ENCODE measurements at places on chromosomes 13 and 19.
A peak's percentile ranks its signal among the peaks of the same experiment; 100 is the strongest.

- DNase-seq = no peak
These were observed 3.5 kb downstream of the OLFM2 start for GRCh38 chr19:9932835-9933234.

DNA sequence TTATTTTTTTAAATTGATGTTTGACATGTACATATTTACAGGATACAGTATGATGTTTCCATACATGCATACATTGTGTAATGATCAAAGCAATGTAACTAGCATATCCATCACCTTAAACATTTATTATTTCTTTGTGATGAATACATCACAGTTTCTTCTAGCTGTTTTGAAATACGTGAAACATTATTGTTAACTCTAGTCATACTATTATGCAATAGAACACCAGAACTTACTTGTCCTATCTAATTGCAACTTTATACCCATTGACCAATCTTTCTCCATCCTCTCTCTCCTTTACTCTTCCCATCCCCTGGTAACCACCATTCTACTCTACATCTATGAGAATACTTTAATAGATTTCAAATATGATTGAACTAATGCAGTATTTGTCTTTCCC is 1942.7 kb downstream of the PCDH9 start:
- DNase-seq = no peak

DNA sequence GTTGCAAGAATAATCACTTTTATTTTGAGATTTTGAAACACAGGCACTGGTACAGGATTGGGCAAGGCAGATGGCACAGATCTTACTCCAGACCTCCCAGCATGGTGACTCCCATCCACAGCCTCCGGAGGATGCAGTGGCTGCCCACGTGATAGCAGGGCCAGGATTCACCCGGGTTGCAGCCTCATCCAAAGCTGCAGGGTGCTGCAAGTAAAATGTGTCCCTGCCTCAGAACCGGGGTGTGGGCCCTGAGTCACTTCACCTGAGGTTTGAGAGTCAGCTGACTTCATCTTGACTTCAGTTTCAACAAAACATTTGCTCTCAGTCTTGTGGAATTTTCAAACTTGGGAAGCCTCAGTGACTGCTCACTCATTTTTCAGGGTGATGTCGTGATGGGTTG is 201.9 kb downstream of the FGF9 start:
- no peak for DNase-seq

DNA sequence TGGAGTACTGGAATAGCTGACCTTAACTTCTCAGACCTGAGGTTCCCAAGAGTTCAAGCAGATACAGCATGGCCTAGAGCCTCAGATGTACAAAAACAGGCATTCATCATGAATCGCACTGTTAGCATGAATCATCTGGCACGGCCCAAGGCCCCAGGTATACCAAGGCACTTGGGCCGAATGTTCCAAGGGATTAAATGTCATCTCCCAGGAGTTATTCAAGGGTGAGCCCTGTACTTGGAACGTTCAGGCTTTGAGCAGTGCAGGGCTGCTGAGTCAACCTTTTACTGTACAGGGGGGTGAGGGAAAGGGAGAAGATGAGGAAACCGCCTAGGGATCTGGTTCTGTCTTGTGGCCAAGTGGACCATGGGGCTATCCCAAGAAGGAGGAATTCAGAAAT is 6.3 kb downstream of the KLK3 start:
- no peak for DNase-seq

DNA sequence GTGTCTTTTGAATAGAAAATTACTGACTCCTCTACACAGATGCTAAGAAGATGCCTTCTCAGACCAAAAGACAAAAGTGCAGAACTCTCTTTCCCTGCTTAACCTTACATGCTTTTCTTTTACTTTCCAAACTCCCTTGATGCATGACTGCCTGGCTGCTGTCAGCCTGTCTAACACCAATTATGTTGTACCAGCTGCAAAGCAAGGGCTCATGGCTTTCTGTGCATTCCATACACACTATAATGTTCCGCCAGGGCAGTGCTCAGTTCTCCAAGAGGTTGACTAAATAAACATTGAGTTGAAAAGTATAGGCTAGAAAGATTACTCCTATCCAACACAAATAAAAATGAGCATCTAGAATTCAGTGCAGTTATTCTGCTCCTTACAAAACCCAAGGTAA is 330.4 kb upstream of the NBEA start:
- no peak for DNase-seq

DNA sequence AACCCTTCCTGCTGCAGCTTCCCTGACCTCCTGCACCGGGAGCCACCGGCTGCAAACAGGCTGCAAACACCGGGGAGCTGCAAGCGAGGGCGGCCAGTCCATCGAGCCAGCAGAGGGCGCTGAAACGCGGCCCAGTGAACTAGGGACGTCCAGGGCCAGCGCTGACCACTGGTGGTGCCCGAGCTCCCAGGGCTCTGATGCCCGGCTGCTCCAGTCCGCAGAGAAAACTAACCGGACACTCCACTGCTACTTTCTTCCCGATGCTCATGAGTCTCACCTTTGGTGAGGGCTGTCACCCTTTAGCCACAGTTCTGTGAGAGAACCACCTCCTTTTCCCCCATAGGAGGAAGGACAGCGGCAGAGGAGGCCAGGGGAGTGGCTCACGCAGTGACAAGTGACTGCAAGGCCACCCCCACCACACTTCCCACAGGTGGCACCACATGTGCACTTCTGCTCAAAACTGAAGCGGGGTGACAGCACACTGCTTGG is 82.8 kb upstream of the MTIF3 start:
- peak; percentile 81 for DNase-seq

DNA sequence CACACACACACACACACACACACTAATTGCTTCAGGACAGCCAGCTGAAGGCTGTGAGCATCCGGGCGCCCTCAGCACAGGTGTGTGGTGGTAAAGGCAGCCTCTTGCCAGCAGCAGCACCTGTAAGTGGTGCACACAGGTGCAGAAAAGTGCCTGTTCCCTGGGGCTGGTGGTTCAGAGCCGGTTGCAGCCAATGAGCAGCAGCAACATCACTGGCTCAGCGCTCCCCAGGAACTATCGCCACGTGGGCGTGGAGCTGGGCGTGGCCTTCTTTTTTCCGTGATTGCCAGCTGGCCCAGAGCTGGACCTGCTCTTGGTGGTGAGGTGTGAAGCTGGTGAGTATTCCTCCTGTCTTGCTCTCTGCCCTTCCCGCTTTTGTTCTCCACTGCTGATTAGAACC is at the start of gene NLRP5:
TSS of gene NLRP5 (plus strand) at position 289 of the 400 bp plus-strand sequence.
- no peak for DNase-seq

DNA sequence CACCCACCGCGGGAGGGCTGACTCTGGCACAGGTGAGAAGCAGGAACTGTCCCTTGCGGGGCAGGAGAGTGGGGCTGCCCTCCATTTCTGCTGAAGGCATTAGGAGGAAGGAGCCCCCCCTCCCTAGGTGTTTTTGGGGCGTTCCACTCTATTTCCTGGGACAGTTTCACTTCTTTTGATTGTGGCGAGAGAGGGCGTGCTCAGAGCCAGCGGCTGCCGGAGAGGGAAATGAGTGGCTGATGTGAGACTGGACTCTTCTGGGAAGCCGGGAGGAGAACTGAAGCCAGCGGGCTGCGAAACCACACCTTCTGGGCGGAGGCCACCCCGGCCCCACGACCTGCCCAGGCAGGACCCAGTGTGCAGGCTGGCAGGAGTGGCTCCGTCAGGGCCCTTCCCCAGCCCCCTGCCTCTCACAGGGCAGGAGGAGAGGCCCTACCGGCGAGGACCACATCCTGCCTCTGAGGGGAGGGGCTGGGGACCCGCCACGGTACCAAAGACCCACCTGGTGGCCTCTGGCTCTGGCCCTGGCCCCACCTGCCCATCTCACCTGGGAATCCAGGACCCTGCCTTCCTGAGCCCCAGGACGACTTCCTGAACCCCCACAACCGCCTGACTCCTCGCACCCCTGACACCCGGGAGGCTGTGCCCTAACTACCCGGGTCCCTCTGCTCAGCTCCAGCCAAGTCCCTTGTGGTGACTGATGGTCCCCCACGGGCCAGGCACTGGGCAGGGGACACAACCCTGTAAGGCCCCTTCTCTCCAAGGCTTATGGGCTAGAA is 25.9 kb downstream of the MPND start:
- no peak for DNase-seq

GRCh38 chr19:6276447-6276846 is 3.3 kb downstream of the MLLT1 start:
- peak; percentile 53 for DNase-seq

DNA sequence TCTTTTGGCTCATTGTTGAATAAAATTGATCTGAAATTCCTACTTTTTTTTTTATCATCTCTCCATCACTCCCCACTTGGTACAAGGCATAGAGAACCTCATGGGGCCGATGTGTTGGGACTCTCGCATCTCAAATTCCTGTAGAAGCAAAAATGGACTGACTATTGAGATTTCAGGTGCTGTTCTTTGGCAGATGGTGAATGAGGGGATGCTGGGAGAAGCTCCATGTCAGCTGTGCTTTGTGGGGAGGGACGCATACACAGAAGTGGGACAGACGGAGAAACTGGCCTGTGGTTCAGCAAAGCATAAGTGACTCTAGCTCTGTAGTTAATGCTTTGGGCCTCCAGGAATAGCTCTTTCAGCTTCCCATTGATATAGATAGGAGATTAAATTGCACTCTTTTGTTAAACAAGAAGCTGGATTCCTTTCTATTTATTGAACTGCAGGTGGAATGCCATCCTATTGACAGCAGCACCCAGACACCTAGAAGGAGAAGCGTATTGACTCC is 194.5 kb upstream of the RNF113B start:
- DNase-seq = no peak

- no peak for DNase-seq
These were observed 46.5 kb upstream of the RCBTB2 start for GRCh38 chr13:48579165-48579918.

DNA sequence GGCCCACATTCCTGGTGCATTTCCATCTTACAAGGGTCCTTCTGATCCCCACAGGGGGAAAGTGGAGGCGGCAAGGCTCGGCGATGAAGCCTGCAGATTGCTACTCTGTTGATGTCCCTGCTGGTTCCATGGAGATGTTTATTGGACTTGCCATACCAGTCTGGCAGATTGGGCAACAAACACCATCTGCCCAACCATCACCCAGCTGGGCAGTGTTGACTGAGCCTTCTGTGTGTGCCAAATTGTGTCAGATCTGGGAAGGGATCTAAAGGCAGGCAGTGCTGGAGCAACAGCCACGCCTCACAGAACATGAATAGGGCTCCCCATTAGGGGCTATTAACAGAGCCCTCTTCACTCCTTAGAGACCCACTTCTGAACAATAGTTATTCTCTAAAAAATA is 35.0 kb downstream of the FLT1 start:
- DNase-seq = no peak

GRCh38 chr13:92589955-92590354 is 636.7 kb upstream of the GPC6 start:
- DNase-seq = no peak

- DNase-seq = no peak
These were observed 3.0 kb upstream of the PTGER1 start for GRCh38 chr19:14478113-14478545.

- DNase-seq = no peak
These were observed 265.3 kb upstream of the STARD13 start for GRCh38 chr13:33550885-33551284.

- DNase-seq = no peak
These were observed 200.6 kb downstream of the PCDH17 start for GRCh38 chr13:57832187-57832586.

DNA sequence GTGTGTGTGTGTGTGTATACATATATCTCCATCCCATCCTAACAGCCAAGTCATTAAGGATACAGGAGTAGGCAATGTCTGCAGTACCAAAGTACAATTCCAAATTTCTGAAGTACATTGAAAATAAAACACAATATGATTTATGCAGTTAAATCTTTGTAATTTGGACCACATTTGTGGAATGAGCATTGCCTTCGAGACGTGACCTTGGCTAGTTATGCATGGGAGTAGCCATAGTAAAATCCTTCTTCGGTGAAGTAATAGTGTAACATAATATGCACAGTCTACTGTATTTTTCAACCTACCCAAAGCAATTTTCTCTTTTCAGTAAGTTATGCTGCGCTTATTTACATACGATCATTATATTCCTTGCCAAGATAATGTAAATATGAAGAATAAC is 665.7 kb upstream of the GPC6 start:
- no peak for DNase-seq

DNA sequence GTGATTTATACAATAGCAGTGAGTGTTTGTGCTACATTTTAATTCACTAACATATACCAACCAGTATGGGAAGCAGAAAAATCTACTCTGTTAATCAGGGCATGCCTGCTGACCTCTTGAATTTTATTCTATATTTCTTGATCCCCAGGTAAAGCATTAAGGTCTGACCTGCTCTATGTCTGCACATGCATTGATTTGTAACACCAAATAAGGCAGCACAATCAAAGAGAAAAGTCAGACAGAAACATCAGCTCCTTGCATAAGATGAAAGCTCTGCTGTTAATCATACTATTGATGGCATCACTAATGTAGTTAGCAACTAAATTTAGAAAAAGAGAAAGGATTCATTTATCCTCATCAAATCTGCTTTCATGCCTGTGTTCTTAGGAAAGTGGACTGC is 2744.8 kb upstream of the PCDH20 start:
- DNase-seq = no peak

GRCh38 chr13:86870444-86870843 is 800.7 kb upstream of the SLITRK5 start:
- DNase-seq = peak; percentile 26

DNA sequence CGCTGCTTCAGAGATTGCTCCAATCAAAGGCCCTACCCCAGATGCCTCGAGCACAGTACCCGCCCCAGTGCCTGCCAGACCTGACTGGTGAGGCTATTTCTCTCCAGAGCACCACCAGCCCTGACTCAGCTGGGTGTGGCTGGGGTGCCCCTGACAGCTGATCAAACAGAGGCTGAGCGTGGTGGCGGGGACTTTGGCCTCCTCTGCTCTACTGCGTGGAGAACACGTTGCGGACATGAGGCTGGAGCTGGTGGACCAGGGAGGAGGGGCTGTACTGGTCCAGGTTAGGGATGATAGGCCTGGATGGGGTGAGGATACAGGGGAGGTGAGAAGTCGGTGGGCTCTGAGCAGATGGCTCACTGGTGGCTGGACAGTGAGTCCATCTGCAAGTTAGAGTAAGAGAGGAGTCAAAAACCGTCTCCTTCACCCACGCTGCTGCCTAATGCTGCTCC is 3.5 kb upstream of the DOCK6 start:
- DNase-seq = no peak

DNA sequence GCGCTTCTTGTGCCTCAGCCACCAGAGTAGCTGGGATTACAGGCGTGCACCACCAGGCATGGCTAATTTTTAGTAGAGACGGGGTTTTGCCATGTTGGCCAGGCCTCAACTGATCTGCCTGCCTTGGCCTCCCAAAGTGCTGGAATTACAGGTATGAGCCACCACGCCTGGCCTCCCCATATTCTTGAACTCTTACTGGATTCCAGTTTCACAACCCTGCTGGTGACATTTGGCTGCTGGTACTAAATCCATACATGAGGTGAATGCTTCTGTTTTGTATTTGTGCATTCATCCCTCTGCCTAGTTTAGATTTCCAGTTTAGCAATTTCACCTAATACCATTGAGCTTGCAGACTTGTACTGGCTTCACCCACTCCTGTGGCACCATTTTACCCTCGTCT is 13.9 kb downstream of the SLC25A15 start:
- no peak for DNase-seq

Data from NCI-H82 (cell line).